ENCODE measurements at places on chromosomes 6 and 20.
A peak's percentile ranks its signal among the peaks of the same experiment; 100 is the strongest.

DNA sequence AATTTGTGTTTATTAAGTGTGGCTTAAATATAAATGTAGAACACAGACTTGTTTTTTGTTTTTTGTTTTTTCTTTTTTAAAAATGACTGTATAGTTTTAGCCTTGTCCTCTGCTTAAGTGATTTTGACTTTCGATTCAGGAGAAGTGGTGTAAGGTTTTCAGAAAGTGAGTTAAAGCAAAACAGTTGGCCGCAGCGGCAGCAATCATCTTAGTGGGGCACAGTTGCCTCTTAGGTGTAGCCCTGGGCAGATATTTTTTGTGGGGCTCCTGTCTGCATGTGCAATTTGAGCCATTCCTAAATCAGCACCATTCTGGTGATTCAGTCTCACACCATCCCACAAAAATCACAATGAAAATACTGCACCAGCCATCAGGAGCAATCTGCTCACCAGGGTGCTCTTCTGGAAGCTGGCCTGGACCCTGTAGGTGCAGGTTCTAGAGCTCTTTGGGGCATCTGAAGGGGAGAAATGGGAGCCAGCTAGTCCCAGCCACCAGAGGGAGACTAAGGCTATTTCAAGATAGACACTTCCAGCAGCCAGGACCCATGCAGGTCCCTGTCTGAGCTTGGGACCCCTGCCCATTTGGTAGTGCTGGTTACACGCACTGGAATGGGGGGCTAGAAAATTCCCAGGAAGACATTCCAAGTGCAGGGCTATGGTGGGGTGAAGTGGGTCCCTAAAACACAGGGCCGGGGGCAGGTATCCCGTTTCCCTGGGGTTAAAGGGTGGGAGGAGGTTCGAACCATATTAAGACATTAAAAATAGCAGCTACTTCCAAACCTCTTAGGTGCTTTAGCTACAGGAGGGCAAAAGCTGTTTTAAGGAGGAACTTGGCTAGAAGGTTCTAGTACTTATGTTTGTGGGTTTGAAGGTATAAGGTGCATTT lies 156.6 kb downstream of the NFATC2 start:
- DNase-seq = peak; percentile 13

- DNase-seq = no peak
These were observed 26.4 kb upstream of the PTGIS start for GRCh38 chr20:49594143-49594930.

DNA sequence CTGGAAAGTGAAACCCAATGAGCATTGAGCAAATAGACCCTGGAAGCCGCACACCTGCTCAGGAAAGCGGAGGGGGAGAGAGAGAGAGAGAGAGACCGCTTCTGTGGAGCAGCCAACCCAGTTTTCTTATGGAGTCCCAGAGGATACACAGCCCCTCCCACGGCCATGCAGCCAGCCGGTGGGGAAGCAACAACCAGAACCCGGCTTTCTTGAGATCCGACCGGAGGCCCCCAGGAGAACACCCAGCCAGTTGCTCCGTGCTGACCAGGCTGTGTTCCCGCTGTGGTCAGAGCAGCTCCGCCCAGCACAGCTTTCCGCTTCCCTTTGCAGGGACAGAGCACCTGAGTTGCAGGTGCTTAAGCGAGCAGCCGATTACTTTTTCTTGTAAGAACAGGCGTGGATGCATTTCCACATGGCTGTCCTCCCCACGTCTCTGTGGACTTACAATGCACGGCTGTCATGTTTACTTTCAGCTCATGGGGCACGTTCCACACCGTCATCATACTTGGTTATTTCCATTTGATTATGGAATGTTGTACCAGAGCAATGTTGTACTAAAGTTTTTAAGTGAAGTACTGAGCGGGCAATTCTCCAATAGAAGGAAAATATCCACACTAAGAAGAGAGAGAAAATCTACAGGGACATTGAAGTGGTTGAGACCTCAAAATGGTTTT lies 381.9 kb downstream of the THBS2 start:
- DNase-seq = no peak

DNA sequence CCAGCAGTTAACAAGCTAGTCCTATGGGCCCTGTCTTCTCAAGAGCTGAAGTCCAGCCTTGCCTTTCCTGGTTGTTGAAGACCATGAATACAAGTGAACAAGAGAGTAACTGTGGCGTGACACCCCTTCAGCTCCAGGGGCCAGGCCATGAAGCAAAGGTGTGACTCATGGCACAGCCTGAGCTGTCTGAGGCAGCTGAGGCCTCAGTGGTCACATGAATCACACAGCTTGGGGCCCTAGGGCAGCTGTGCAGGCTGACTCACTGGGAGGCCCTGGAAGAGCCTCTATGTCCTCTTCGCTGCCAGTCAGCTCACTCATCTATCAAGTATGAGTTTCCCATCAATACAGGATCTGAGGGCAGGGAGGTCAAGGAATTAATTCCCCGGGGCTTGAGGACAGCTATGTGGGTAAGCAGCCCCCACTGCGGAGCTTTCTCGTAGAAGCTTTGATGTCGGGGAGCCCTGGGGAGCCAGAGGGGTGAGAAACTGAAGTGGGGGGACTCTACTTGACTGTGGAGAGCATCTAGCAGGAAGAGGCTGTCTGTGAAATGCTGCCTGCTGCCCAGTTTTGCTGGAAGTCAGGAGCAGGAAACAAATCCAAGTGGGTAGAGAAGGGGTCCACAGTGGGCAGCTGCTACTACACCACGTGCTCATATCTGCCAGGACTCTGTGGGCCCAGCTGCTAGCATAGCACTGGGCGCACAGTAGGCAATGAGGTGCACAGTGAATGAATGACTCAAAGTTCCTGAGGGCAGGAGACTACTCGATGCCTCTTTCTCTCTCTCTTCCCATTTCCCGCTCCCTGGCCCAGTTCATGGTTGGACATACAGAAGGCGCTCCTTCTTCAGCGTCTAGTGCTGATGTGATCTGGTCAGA lies 13.7 kb upstream of the FAM83C start:
- DNase-seq = no peak

GRCh38 chr20:33169176-33169794 lies 1.3 kb downstream of the BPIFA2 start:
- DNase-seq = no peak

DNA sequence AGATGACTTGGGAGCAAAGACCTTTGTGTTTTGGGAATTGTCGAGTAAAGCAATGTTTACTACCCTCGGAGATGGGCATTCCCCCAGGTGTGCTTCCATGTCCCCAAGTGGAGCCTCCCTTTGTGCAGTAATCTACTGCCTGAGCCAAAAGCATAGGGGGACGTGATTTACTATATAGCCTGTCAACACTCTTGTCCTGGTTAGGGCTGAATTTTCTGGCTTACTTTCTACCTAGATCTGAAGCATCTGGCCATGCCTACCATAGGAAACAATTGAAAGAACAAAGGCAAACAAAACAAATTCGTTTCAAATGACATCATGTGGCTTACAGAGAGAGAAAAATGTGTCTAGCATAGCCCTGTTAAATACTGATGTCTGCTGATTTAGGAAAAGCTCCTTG lies 350.6 kb downstream of the SAMD5 start:
- no peak for DNase-seq

DNA sequence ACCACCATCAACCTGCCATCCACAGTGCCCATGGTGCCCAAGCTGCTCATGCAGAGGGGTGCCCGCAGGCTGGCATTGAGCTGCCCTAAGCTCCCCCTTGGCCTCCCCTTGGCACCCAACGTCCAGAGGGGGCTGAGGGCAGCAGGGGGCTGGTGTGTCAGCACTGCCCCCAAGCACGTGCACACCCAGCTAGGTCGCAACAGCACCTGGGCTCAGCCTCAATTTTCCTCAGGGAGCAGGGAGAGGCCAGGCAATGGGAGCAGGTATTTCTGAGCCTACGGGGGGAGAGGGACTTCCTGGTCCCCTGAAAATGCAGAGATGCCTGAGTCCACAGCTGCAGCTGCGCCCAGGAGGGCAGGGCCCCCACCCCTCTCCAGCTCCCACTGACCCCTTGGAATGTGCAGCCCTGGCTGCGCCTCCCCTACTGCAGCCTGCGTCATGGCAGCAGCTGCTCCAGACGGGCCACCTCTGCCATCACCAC lies 204.2 kb downstream of the ANKRD60 start:
- no peak for DNase-seq

GRCh38 chr20:63703976-63704748 lies 3.6 kb downstream of the ARFRP1 start:
- DNase-seq = no peak

GRCh38 chr20:1185316-1185741 lies 548 bp upstream of the TMEM74B start:
- no peak for DNase-seq

DNA sequence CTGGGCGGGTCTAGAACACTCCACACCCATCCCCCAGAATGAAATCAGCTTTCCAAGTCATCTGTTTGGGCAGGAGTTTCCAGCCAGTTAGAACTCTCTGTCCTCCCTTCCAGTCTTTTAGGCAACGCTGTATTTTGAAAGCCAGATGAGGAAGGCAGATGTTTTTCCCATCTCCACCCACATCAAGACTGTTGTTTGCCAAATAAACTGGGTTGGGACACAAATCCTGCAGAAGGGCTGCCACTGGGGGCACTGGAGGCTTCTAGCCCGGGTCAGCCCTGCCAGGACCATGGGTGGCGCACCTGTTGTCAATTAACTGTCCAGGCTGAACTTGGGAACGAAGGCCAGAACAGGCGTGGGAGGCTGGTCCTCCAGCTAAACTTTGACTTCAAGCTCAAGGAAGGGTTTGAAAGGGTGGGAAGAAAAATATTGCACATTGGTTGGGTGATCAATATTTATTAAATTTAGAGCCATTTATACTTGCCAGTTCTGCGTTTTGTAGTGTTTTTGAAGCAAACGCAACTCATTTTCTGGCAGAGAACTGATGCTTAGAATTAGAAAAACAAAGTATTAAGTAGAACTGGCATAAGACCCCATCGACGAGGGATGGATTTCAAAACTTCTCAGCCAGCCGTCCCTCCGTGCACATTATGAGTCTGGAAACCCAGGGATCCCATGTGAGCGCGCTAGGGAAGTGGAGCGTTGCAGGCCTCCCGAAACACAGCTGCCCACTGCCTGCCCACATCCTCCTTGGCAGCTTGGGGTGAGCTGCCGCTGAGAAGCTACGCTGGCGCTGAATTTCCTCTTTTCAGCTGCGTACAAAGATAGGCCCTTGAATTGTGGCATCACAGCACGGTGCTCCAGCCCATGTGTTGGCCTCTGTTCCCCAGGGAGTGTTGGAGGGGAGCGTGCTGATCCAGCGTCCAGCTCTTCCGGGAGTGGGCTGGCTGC lies 297.4 kb downstream of the QKI start:
- peak; percentile 15 for DNase-seq

DNA sequence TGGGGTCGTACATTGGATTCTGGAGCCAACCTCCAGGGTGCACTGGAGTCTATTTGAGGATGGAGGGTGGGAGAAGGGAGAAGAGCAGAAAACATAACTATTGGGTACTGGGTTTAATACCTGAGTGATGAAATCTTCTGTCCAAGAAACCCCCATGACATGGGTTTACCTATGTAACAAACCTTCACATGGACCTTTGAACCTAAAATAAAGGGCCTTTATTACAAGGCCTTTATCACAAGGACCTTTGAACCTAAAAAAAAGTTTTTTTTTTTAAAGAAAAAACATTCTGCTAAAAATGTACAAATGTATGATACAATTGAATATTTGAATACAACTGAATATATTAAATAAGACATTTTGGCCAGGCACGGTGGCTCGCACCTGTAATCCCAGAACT lies 38.1 kb upstream of the ZNF133 start:
- DNase-seq = no peak

GRCh38 chr20:4702562-4703280 lies 19.0 kb upstream of the PRND start:
- DNase-seq = no peak

DNA sequence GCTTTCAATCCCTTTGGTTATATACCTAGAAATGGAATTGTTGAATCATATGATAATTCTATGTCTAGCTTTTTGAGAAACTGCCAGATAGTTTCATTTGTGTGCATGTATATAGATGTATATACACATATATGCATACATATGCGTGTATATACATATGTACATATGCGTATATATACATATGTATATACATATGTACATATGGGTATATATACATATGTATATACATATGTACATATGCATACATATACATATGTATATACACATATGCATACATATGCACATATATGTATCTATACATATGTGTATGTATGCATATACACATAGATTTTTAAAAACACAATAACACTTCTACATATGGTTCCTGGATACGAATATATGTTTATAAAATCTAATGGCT lies 8.4 kb downstream of the SF3B5 start:
- DNase-seq = no peak

GRCh38 chr6:2230659-2231277 lies 14.6 kb downstream of the GMDS start:
- DNase-seq = no peak

DNA sequence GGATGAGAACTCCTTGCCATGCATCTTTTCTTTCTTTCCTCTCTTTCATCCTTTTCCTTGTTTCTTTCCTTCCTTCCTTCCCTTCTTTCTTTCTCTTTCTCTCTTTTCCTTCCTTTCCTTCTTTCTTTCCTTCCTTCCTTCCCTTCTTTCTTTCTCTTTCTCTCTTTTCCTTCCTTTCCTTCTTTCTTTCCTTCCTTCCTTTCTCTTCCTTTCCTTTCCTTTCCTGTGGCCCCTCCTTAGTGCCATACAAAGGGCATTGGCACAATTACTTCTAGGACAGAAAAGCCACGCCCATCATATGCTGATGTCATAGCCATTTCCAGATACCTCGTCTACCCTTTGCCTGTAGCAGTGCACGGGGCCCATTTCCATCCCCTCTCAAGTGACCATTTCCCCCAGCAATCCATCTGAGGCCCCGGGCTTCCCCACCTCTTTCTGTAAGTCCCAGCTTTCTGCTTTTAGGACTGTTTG lies 2.2 kb upstream of the CENPB start:
- no peak for DNase-seq

GRCh38 chr20:14647016-14647415 lies 309.6 kb upstream of the FLRT3 start:
- peak; percentile 66 for DNase-seq

DNA sequence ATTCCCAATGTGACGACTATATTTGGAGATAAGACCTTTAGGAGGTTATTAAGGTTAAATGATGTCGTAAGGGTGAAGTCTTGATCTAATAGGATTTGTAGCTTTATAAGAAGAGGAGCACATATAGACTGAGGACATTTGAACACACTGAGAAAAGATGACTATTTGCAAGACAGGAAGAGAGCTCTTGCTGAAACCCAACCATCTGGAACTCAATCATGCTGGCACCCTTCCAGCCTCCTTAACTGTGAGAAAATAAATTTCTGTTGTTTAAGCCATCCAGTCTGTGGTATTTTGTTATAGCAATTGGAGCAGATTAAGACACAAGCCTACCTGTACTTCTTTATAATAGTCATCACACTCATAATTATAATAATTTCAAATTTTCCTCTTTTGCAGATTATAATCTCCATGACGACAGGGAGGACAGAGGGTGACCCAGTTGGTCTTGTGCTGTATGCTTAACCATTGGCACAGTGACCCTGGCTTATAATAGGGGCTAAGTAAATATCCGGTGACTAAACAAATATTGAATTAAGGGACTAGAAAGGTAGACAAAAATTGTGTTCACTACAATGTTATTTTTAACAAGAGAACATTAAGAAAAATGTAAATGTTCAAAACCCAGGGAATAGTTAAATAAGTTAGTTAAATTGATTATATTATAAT lies 206.4 kb upstream of the HDDC2 start:
- peak; percentile 78 for DNase-seq

Data from G401 (cell line).